Activated CD4-positive, alpha-beta T cell treated with anti-CD3 and anti-CD28 coated beads, Interleukin-2, amount 10 ng/mL, durations not matched to agents 7 days and 5 days (primary cell): ENCODE measurements at places on chromosomes 6 and 20.

- DNase-seq, result no peak
These were observed 212.5 kb upstream of the ECI2 start for GRCh38 chr6:4347877-4348276.

- DNase-seq, result peak; percentile 42
These were observed 926 bp downstream of the MYLIP start for GRCh38 chr6:16129623-16130401.

- no peak for DNase-seq
These were observed 170.2 kb downstream of the ZDHHC14 start for GRCh38 chr6:157551041-157551832.

GRCh38 chr20:41017448-41018042, 11.1 kb upstream of the TOP1 start:
- no peak for DNase-seq

DNA sequence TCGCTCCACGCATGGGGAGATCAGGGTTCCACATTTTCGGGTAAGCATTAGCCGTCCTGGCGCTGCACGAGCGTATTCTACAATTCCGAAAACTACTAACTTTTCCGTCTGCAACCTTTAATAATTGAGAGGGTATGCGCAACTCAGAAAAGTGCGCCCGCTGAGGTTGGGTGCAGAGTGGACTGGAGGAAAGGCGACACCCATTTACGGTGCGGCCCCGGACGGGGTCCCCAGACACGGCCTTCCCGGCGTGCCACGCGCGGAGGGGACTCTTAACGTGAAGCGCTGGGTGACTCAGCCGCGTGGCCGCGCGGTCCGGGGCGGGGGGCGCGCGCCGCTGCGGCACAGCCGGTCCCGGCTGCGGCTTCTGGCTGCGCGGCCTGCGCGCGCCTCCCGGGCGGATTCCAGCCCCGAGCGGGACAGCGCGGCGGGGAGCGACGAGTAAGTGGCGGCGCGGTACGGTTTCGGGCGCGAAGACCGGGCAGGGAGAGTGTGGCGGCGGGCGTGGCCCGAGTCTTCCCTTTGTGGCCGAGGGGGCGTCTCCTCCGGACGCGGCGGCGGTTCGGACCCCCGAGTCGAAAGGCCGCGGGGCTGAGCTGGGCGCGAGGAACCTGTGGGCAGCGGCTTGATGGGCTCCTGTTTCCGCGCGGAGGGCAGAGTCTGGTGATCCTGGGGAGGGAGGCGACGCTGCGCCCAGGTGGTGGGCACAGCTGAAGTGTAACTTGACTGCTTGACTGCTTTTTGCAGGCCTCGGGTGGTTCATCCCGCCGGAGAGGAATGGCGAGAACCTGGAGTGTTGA, at the start of the genes KCTD20 and PXT1:
TSS of gene KCTD20 (plus strand) at position 330 of the 800 bp plus-strand sequence. CDS start 27,098 bp downstream, outside the sequence.
TSS of gene PXT1 (minus strand) at position 184 of the 800 bp plus-strand sequence. CDS start 16,772 bp downstream, outside the sequence.
- peak; percentile 88 for DNase-seq

DNA sequence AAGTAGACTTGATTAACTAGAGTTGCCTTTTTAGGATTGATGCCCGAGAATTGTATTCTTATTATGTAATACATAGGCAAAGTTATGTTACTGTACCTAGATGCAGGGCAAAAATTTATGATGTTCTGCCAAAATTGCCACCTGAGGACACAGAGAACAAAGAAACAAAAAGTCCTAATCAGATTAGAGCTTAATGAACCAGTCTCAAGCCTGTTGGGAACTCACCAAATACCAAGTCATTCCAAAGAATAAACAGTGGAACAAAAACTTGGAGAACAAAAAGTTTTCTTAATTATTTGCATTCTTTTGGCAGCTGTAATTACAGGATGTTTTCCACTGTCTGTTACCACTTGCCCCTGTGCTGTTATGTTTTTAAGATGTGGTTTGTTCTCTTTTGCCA, 154.7 kb upstream of the SGK1 start:
- DNase-seq, result no peak
